Lung microvascular endothelial cell (primary cell): ENCODE measurements at places on chromosomes 4 and X.

DNA sequence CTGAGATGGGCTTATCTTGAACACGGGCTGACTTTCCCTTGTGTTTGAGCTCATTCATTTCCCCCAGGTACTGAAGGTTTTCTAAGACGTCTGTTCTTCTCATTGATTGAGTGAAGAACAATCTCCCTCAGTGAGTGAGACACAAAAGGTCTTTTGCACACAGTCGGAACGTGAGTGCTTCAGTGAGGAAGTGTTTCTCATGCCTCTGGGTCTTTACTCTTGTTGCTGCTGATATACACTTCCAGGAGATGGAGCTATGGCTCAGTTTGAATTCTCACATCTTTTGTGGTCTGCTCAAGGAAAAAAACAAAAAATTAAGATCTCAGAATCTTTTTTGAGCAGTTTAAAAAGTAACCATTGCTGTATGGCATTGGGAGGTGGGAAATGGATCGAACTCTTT, 981.9 kb upstream of the TENM3 start:
- DNase-seq, result no peak

DNA sequence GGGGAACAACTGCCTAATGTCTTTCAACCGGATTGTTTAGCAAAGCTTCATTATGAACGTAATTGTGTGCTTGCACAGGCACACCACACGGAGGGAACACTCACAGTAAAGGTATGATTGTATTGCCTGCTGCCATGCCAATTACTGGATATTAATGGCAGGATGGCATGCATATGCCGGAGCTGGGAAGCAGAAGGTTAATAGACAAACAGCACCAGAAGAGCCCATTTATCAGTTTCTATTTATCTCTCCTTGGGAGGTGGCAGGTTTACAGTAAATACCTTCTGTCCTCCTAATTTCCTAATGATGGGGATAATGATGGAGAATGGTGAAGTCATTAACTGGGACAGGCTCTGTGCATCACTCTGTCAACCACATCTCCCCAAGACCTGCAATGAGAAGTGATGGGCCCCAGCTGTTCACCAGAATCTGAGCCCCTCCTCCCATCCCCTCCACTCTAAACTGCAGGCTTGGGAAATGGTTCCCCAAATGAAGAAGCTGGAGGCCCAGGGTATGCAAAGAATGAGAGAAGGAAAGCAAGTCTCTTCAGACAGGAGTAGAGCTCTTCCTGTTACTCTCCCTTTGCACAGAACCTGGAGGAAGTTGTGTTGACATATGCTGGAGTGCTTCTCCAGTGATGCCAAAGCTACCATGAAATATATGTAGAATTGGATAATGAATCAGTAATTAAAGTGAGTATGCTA, 160.8 kb downstream of the NAA11 start:
- no peak for DNase-seq

DNA sequence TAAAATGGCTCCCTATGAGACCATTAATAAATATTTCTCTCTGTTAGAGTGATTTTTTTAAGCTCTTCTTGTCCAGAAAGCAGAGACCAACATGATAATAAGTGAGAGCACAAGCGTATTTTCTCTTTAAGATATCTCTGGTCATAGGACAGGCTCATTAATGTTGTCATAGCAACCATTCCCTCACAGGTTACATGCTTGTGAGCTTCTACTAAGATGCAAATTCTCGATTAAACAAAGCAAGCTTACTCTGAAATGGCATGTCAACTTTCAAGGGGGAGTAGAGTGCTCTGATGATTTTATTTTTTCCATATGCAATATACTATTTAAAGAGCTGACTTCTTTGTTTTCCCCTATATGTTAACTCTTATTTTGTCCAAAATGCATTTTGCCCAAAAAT, 487.2 kb upstream of the LCORL start:
- DNase-seq, result no peak

GRCh38 chr4:148390311-148390710, 51.9 kb downstream of the NR3C2 start:
- DNase-seq, result no peak

DNA sequence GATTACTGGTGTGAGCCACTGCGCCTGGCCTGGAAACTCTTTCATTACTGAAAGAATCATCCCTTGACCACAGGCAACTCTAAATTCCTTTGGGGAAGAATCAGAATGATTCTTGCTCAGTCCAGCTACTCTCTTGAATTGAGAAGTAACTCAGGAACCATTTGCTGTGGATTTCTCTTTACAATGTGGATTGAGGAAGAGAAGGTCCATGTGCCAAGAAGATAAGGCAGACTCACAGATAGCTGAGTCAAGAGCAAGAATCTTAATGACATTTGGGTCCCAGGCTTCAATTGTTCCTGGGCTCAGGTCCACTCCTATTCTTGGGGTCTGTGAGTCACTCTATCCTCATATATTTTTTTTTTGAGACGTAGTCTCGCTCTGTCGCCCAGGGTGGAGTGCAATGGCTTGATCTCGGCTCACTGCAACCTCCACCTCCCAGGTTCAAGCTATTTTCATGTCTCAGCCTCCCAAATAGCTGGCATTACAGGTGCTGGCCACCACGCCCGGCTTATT, 6.2 kb upstream of the MGARP start:
- no peak for DNase-seq

GRCh38 chr4:168152837-168153500, 60.6 kb downstream of the ANXA10 start:
- no peak for DNase-seq

- peak; percentile 46 for DNase-seq
Measured at GRCh38 chrX:23616361-23616760, 50.9 kb upstream of the PRDX4 start.

GRCh38 chr4:124464836-124465235, 247.7 kb downstream of the ANKRD50 start:
- no peak for DNase-seq

GRCh38 chr4:160724063-160724462, 1439.7 kb downstream of the FSTL5 start:
- no peak for DNase-seq

GRCh38 chrX:19350941-19351384, 7.2 kb downstream of the PDHA1 start:
- peak; percentile 59 for DNase-seq

GRCh38 chr4:156084373-156084772, 130.7 kb upstream of the CTSO start:
- DNase-seq, result no peak

- DNase-seq, result no peak
Measured at GRCh38 chrX:143002206-143002605, 23.5 kb upstream of the SPANXN4 start.

GRCh38 chr4:51960486-51960885, 59.7 kb downstream of the LRRC66 start:
- DNase-seq, result no peak

GRCh38 chr4:24517676-24518075, 66.7 kb downstream of the DHX15 start:
- DNase-seq, result no peak

GRCh38 chrX:44244008-44244407, 99.5 kb downstream of the EFHC2 start:
- DNase-seq, result peak; percentile 45

- DNase-seq, result no peak
Measured at GRCh38 chr4:121674696-121675095, 22.1 kb downstream of the ANXA5 start.

GRCh38 chr4:158538911-158539310, 17.2 kb downstream of the RXFP1 start:
- DNase-seq, result no peak

GRCh38 chr4:159540501-159540900, 437.6 kb downstream of the RAPGEF2 start:
- DNase-seq, result no peak

GRCh38 chr4:175536852-175537453, 275.1 kb downstream of the GPM6A start:
- DNase-seq, result peak; percentile 4

DNA sequence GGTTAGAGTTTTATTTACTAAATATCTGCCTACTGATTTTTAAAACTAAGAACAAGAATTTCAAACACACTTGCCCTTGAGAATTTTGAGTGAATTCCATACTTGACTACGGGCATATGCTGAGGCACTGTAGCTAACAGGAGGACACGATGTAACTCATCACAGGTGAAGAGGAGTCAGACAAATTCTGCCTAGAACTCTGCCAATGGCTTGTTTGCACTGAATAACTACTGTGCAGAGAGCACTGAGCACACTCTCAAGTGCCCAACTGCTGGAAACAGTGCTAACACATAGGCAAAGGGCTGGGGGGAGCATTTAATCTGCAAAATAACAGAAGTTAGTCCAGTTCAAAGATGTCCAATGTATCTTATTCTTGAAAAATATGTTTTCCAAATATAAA, 104.4 kb downstream of the WDFY3 start:
- no peak for DNase-seq

DNA sequence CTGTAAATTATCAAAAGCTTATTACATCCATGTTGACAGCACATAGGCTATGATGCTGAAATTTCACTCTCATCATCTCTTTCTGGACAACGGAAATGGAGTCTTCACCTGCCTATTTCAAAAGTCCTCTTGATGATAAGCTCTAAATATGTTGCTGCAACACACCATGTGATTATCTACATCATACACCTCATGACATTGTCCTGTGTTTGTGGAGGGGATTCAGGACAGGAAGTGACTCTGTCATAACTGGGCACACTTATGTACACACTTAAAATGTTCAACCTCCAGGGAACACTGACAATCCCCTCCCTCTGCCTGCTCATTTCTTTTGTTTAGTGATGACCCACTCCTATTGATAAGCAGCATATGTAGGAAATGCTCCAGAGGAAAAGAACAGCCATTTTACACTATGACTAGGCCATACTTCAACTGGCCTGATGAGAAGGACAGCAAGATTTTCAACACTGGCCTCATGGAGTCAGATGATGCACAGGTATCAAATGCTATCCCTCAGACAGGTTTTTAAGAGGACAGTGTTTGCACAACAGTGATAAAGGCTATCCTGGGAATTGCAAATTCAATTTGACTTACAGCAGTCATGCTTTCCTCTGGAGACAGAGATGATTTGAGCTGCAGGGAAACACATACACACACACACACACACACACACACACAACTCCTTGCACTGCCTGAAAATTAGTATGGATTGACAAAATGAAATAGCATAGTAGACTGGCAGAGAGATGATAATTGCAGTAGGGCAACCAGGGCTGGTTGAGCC, 163.3 kb upstream of the RASGEF1B start:
- DNase-seq, result no peak

- DNase-seq, result no peak
Measured at GRCh38 chr4:110275871-110276270, 77.5 kb upstream of the ELOVL6 start.

- DNase-seq, result no peak
Measured at GRCh38 chr4:61614231-61614630, 414.1 kb downstream of the ADGRL3 start.

GRCh38 chrX:10892621-10893225, 218.4 kb upstream of the HCCS start:
- no peak for DNase-seq
